ENCODE measurements at places on chromosomes 11 and 22.

GRCh38 chr22:27794226-27794625 is 7.3 kb downstream of the MN1 start:
- no peak for DNase-seq

- DNase-seq: no peak
Observed at GRCh38 chr22:46777609-46777970, 15.1 kb downstream of the TBC1D22A start.

GRCh38 chr22:48322907-48323306 is 1504.8 kb downstream of the BRD1 start:
- no peak for DNase-seq

DNA sequence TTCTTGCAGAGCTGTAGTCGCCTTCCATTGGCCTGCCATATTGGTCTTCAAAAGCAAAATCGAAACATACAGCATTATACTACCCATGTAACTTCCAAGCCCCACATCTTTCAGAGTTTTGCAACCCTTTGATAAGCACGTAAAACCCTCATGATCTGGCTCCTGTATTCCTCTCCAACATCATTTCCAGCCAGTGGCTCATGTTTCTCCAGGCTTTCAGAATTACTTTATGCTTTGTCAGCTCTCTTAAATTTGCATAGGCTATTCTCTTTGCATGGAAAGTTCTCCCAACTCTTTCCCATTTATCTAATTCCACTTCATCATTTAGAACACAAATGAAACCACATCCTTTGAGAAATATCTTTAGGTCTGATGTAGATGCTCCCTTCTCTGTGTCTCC is 67.8 kb upstream of the DDI1 start:
- no peak for DNase-seq
